ENCODE measurements at places on chromosomes 3 and 15. TPM values are rescaled to one million over a fixed set of nuclear protein-coding genes. Genes with fewer than 3 reads are reported as not detected.

- no peaks in the 10 kb centered on the region for H3K4me1 ChIP-seq
- H3K4me3 ChIP-seq, result no peak overlapping the region
- DNase-seq, result no peak
Observed at GRCh38 chr3:12495749-12496452, 11.6 kb downstream of the TSEN2 start.

Gene SPSB4
- not detected for total RNA-seq

GRCh38 chr3:69292959-69293574 is 92.8 kb downstream of the FRMD4B start:
- H3K36me3 ChIP-seq, result no peaks in the 10 kb centered on the region
- no peak overlapping the region for H3K4me3 ChIP-seq
- H3K27me3 ChIP-seq, result peaks cover 3% of the 10 kb centered on the region

DNA sequence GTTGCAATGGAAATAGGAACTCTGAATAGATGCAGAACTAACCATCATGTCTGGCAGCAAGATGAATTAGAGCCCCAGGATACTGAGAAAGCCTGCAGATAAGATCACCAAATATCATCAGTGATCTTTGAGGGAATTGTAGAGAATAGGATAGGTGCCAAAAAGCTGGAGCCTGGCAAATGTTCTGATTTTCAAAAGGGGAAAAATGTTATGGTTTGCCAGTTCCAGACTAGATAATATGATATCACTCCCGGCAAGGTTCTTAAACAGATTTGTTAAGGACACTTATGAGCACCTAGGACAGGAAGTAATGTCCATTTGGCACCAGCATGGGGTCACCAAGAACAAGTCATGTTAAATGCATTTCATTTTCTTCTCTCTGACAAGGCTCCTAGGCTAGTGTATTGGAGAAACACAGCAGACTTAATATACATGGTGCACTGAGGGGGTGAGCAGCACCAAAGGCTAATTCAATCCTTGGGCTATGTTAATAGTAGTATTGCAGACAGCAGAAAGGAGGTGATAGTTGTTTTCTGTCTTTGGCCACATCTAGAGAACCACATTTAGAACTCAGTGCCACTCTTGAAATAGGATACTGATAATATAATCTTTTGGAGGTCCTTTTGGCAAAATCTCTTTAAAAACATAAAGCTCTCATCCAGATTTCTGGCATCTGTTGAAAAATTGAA is 4.8 kb downstream of the SRGAP3 start:
- no peak overlapping the region for H3K27ac ChIP-seq
- DNase-seq, result no peak
- H3K36me3 ChIP-seq, result no peaks in the 10 kb centered on the region
- peaks cover 16% of the 10 kb centered on the region for H3K4me1 ChIP-seq
- H3K4me3 ChIP-seq, result no peak overlapping the region

DNA sequence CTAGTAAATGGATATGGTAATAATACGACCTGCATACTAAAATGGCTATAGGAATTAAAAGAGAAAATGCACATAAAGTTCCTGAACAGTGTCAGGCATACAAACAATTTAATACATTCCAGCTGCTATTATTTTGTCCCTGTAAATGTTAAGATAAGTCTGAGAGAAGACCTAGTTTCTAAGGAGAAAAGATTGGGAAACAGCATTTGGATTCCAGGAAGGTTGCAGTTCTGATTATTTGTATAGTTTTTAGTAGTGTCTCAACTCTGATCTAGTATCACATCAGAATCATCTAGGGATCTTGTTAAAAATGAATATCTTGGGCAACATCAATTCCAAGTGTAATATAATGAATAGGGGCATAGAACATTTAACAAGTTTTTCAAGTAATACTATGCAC is 905.7 kb downstream of the NSUN3 start:
- DNase-seq, result no peak
- H3K36me3 ChIP-seq, result peaks cover 6% of the 10 kb centered on the region
- no peak overlapping the region for H3K27ac ChIP-seq
- no peaks in the 10 kb centered on the region for H3K4me1 ChIP-seq
- no peaks in the 10 kb centered on the region for H3K27me3 ChIP-seq

Gene PP2D1
- not detected for total RNA-seq

- H3K4me1 ChIP-seq, result no peaks in the 10 kb centered on the region
- no peak overlapping the region for H3K4me3 ChIP-seq
- no peaks in the 10 kb centered on the region for H3K36me3 ChIP-seq
- H3K27me3 ChIP-seq, result no peaks in the 10 kb centered on the region
Observed at GRCh38 chr15:51475736-51476135, 134.3 kb downstream of the GLDN start.

DNA sequence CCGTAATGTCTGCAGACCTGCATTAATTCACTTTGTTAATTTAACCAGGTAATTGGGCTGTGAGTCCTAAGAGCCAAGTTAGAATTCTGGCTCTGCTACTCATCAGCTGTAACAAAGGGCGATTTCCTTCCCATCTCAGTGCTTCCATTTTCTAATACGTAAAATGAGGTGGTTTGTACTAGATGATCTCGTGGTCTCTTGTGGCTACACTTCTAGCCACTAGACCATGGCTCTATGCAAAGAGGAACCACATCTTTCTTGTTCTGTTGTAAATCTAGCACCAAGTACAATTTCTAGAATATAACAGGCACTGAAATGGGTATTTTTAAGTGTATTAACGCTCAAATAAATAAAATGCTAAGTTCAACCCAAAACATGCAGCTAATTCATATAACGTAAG is 174.4 kb upstream of the THBS1 start:
- H3K27ac ChIP-seq, result no peak overlapping the region
- H3K27me3 ChIP-seq, result peaks cover 55% of the 10 kb centered on the region
- peaks cover 7% of the 10 kb centered on the region for H3K4me1 ChIP-seq
- H3K36me3 ChIP-seq, result peaks cover 6% of the 10 kb centered on the region

GRCh38 chr15:58748852-58749531 is 515 bp downstream of the ADAM10 start:
- no peaks in the 10 kb centered on the region for H3K27me3 ChIP-seq
- peak overlapping the region; percentile 97 for H3K27ac ChIP-seq
- no peaks in the 10 kb centered on the region for H3K36me3 ChIP-seq
- H3K4me1 ChIP-seq, result peaks cover 38% of the 10 kb centered on the region
- H3K4me3 ChIP-seq, result peak overlapping the region; percentile 94

DNA sequence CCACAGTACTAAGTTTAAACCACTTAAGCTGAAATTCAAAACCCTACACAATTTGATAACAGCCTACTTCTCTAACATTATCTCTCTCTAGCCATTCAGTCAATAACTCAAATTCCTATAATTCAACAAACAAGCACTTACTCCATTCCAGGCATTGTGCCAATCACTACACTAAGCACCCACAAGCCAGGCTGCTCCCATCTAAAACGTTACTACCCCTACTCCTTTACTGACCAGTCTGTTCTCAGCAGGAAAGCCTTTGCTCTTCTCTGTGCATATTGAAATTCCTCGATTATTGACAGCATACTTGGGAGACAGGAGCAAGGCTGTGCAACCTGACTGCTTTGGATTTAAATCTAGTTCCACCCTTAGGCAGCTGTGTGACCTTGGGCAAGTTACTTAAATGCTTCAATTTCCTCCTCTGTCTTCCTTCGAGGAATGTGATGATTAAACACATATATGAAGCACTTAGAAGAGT is 177.2 kb upstream of the THBS1 start:
- no peak for DNase-seq
- no peaks in the 10 kb centered on the region for H3K36me3 ChIP-seq
- H3K4me1 ChIP-seq, result no peaks in the 10 kb centered on the region
- H3K27me3 ChIP-seq, result peaks cover 32% of the 10 kb centered on the region

- H3K4me3 ChIP-seq, result no peak overlapping the region
- H3K4me1 ChIP-seq, result peaks cover 2% of the 10 kb centered on the region
- no peak for DNase-seq
- no peak overlapping the region for H3K27ac ChIP-seq
Observed at GRCh38 chr3:38646630-38647029, 2.9 kb downstream of the SCN5A start.

- no peak for DNase-seq
- H3K4me1 ChIP-seq, result no peaks in the 10 kb centered on the region
- no peak overlapping the region for H3K27ac ChIP-seq
- peaks cover 4% of the 10 kb centered on the region for H3K36me3 ChIP-seq
- peaks cover 18% of the 10 kb centered on the region for H3K27me3 ChIP-seq
Observed at GRCh38 chr3:132772252-132772651, 50.0 kb upstream of the NPHP3 start.

Gene DLL4
- total RNA-seq, result not detected

Gene SNTN
- not detected for total RNA-seq

DNA sequence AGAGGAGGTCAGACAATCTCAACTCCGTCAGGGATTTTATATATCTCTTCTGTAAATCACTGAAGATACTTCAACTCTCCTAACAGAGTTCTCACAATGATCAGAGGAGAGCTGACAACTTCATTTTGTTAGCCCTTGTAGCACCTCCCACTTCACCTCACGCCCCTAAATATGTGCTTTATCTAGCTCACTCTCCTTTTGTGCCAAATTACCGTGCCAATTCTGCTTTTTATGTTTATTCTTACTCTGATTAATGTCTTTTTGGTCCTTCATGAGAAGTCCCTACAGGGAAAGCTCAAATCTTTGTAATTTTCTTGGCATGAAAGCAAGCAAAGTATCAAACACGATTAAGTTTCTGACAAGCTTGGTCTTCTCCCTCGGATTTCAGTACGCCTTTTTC is 636.1 kb upstream of the NAALADL2 start:
- H3K4me1 ChIP-seq, result no peaks in the 10 kb centered on the region
- H3K27me3 ChIP-seq, result no peaks in the 10 kb centered on the region
- H3K36me3 ChIP-seq, result no peaks in the 10 kb centered on the region
- DNase-seq, result no peak
- no peak overlapping the region for H3K4me3 ChIP-seq

DNA sequence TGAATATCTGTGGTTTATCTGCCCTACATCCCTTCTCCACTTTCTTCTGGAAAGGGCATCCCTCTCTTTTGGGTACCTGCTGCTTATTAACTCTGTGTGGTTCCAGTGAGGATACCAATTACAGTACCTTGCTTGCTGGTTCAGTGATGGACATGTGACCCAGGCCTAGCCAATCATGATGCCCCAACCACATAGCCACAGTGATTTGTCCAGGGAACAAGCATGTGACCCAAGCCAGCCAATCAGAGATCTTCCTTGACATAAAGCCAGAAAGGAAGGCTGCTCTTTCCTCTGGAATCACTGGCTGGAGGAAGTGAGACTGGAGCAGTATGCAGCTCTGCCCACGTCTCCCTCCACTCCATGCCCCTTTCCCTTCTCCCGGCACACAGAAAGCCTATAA is 10.9 kb upstream of the TMEM158 start:
- H3K4me3 ChIP-seq, result no peak overlapping the region
- no peak for DNase-seq
- peaks cover 8% of the 10 kb centered on the region for H3K27me3 ChIP-seq
- no peaks in the 10 kb centered on the region for H3K4me1 ChIP-seq
- no peak overlapping the region for H3K27ac ChIP-seq

Gene RHCG
- total RNA-seq, result not detected

DNA sequence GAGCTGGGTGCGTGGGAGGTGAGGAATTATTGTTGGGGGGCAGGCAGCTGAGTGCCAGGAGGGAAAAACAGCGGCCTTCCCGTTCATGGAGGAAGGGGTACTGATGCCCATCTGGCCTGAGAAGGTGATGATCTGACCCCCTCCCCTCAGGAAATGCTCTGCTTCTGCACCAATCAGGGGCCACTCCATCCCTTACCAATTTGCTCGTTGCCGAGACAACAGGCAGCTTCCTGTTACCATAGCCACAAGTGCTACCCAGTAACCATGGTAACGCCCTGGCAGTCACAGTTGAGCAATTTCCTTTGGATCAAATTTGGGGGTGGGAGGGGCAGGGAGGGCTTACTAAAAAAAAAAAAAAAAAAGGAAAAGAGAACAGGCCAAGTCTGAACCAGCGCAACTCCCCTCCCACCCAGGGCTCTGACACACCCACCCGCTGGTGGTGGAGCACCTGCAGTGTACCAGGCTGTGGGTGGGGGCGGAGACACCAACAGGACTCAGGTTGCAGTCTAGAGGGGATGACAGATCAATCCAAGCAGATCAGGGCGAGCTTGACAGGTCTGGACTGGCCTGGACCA is 13.7 kb downstream of the CELF6 start:
- H3K27me3 ChIP-seq, result no peaks in the 10 kb centered on the region
- H3K4me3 ChIP-seq, result no peak overlapping the region
- H3K27ac ChIP-seq, result peak overlapping the region; percentile 14

Gene ACAN
- not detected for total RNA-seq

GRCh38 chr3:112619295-112619694 is 21.6 kb downstream of the CCDC80 start:
- no peak overlapping the region for H3K27ac ChIP-seq
- H3K4me1 ChIP-seq, result no peaks in the 10 kb centered on the region
- peaks cover 10% of the 10 kb centered on the region for H3K27me3 ChIP-seq

DNA sequence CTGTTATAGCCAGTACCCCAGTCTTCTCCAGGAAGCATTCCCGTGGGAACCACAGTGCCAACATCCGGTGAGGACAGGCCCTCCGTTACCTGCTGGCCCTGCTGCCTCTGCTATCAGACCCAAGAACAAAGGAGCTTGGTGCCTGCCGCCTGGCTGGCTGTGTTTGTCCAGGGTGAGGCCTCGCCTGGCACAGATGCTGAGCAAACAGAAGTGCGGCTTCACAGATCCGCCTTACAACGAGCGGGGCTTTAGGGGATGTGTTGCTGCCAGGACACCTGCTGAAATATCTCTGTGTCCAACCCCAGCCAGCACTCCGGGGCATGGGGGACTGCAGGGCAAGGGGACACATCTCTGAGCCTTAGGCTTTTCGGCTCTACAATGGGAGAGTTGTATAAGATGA is 2.2 kb upstream of the EPHB3 start:
- DNase-seq, result peak; percentile 3
- H3K4me3 ChIP-seq, result no peak overlapping the region
- H3K27ac ChIP-seq, result no peak overlapping the region
- peaks cover 11% of the 10 kb centered on the region for H3K4me1 ChIP-seq
